Esophagus mucosa (tissue), 1 donor: ENCODE measurements at places on chromosomes 7 and 10. TPM values are rescaled to one million over a fixed set of nuclear protein-coding genes. Genes with fewer than 3 reads are reported as not detected.

CALML5 gene
- total RNA-seq, result 16.6 TPM

DNA sequence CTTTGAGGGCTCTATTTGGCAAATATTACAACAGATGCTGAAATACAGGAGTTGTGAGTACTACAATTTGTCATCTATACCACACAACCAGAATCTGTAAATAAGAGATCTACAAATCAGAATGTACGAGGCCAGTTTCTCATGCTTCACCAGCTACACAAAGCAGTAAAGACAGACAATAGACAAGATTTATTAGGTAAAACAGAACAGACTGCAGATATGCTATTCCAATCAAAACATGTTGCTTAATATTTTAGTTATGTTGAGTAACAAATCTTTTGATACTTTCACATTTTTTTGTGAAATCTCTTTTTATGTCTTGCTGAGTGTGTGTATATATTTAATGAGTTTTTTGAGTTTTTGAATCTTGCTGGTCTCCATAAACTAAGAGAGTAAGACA, 109.1 kb downstream of the CHCHD3 start:
- ATAC-seq, result no peak

GRCh38 chr7:105387508-105388355, 989 bp downstream of the SRPK2 start:
- ATAC-seq, result peak; percentile 44

DNA sequence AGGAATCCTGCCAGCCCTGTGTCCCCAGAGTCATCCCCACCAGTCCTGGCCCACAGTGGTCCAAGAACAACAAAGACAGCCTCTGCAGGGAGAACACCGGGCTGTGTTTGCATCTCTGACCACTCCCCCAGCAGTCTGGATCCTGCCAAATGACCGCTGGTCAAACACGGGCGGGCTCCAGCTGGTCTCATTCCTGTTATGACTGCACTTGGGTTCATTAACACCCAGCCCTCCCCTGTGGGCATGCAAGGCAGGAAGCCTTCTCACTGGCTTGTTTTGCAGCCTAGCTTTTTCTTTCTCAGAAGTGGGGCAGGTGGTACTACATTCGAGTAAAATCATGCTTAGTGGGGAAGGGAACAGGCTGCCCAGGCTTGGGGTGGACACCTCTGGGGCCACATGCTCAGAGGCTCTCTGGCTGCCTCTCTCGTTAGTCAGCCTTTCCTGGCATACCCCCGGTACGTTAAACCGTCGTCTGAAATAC, 190.0 kb downstream of the PLXNA4 start:
- ATAC-seq, result no peak

GRCh38 chr10:130964771-130965170, 346.8 kb downstream of the TCERG1L start:
- ATAC-seq, result no peak

GRCh38 chr10:19480353-19480752, 335.9 kb upstream of the PLXDC2 start:
- ATAC-seq, result no peak

- no peak for ATAC-seq
Observed at GRCh38 chr7:70360557-70360956, 762.3 kb downstream of the AUTS2 start.

- no peak for ATAC-seq
Observed at GRCh38 chr7:64558781-64559180, 4.1 kb downstream of the ZNF680 start.

- no peak for ATAC-seq
Observed at GRCh38 chr10:43816351-43817321, 168.0 kb upstream of the ZNF32 start.

GRCh38 chr10:31584876-31585275, 265.9 kb downstream of the ZEB1 start:
- no peak for ATAC-seq

DNA sequence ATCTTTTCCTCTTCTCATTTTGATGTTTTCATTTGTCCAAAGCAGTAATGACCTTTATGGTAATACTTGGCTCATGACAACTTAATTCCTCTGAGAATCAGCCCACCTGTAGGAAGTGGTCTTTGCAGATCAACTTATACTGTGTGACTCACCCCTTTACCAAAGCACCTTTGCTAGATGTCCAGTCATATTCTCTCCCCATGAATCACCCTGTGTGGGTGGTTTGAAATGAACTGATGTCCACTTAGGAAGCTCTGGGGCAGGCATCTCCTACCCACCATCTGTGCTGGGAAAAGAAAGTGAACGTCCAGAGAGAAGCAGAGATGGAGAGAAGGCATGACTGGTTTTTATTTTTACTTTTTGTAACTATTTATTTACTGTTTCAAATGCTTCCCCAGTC, 410.3 kb downstream of the KIF20B start:
- ATAC-seq, result no peak

- no peak for ATAC-seq
Observed at GRCh38 chr7:31816810-31817209, 129.8 kb downstream of the PPP1R17 start.

- ATAC-seq, result no peak
Observed at GRCh38 chr7:69062020-69062765, 536.1 kb upstream of the AUTS2 start.
